ENCODE measurements at places on chromosomes 6 and 20. TPM values are rescaled to one million over a fixed set of nuclear protein-coding genes. Genes with fewer than 3 reads are reported as not detected.

Gene SLC25A27
- total RNA-seq: 15.3 TPM

GRCh38 chr6:109999740-110000139 is 21.6 kb downstream of the GPR6 start:
- DNase-seq: no peak

DNA sequence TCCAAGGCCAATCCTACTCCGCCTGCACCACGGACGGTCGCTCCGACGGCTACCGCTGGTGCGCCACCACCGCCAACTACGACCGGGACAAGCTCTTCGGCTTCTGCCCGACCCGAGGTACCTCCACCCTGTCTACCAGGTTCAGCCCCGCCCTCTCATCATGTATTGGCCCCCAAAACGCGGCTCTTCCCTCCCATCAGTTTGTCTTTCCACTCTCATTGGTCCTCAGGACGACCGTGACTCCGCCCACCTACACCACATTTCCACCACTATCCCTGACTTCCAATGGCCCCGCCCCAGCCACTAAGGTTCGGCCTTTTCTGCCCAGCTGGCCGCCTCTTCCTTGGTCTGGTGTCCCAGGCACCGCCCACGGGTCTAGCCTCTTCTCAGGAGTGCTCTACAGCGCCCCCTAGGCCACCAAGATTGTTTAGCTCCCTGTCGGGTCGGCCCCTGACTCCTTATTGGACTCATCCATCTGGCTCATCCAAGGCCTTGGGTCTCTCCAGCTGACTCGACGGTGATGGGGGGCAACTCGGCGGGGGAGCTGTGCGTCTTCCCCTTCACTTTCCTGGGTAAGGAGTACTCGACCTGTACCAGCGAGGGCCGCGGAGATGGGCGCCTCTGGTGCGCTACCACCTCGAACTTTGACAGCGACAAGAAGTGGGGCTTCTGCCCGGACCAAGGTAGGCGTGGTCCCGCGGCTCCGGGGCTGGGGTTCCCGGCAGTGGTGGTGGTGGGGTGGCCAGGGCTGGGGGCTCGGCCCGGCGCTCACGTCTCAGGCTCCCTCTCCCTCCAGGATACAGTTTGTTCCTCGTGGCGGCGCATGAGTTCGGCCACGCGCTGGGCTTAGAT is 3.1 kb downstream of the MMP9 start:
- peak; percentile 67 for DNase-seq

- no peak for DNase-seq
Measured at GRCh38 chr6:56459030-56459805, 183.5 kb downstream of the DST start.

GRCh38 chr6:7636151-7636550 is 46.2 kb downstream of the SNRNP48 start:
- no peak for DNase-seq

DNA sequence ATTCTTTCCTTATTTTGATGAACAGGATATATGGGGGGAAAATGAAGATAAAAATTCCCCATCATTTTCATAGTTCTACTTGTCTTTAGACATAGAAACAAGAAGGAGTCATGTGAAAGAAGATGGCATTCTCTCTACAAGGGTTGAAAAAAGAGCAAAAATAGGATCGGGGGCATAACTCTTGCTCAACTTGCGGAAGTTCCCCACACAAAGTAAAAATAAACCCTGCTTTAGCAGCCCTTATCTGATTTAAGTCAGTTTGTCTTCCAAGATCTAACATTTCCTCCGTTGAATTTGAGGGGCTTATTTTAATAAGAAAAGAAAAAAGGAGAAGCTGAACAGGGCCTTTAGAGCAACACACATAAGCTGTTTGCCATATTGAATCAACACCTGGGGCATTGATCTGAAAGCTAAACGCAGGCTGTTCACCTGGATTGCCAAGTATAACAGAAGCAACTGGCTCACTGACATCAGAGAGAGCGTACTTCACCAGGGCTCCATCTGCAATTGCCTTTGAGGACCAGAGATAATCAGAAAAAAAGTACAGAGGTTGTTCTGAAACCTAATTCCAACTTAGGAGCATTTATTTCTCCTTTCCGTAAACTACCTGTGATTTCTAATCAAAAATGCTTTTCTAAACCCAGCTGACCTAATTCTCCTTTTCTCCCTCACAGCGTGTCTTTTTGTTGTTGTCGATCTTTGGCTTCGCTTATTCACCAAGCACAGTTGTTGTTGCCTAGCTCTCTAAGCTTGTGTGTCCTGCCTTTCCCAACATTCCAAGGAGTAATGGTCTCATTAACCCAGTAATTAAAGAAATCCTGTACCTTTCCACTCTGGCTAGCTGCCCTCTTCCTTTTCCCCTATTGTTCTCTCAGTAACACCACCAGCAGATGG is 568.0 kb downstream of the KIF16B start:
- DNase-seq: no peak

DNA sequence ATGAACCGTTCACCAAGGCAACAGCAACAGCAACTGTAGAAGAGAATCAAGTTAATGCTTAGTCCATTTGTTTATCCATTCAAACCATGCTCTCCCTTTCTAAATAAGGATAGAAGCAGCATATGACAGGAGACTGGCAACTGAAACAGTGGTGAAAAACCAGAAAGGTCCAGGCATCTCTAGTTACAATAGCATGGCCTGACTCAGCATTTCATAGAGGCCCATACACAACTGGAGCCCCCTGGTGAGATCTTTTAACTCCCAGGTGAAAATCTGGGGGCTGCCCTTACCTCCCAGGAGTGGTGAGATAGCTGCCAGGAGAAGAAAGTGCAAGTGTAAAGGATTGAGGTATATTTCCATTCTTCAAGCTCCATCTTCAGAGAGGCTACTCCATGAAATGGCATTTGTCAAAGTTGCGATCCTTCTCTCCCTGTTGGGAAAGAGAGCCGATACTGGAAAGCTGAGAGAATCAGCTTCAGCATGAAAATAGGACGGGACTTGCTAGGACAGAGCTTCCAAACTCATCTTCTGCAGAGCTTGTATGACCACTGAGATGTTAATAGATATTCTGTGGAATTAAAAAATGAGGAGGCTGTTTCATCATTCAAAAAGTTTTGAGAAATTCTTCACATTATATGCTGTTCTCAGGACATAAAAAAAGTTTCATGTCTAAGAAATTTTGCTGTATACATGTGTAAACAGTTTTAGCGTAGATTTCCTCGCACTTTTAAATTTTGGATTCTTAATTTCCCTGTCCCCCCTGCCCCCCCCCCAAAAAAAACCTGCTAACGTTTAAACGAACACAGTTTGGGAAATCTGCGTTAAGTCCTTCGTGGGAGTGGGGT is 10.9 kb upstream of the SLC2A12 start:
- no peak for DNase-seq

DNA sequence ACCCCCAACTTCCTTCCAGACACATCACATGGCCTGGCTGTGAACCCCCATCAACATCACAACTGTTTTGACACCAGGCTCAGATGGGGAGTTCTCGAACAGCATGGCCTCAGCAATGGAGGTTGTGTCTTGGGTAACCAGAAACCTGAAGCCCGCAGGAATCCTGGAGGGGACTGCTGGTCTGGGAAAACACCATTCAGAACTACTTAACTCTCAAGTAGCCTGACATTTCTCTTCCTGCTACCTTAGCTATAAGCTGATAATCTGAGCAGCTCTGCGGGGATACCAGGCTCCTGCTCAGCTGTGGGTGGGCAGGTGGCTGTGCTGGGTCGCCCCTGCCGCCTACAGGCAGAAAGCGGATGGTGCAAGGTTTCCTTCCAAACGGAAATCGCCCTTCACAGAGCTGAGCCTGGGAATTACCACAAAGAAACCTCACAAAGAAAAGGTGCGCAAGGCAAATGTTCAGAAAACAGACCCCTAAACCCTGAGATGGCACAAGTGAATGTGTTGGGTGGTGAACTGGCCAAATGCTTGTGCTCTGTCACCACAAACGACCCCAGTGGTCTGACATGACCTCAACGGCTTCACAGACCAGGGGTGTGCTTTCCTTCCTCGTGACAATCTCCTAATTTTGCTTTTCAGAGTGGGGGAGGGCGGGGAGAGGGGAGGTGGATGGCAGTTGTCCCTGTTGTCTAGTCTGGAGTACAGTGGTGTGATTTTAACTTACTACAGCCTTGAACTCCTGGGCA is 29.5 kb downstream of the SNX5 start:
- DNase-seq: peak; percentile 76
